Urinary bladder (tissue), 4 donors: ENCODE measurements at places on chromosomes 7 and 10. TPM values are rescaled to one million over a fixed set of nuclear protein-coding genes. Genes with fewer than 3 reads are reported as not detected.

Gene AEBP1
- 57.2 TPM for total RNA-seq

Gene SLC16A9
- total RNA-seq, result 9.2 TPM

Gene TMEM213
- total RNA-seq, result not detected

Gene C1QL3
- total RNA-seq, result 0.21 TPM

Gene MYPN
- total RNA-seq, result 3.1 TPM

Gene TMEM270
- not detected for total RNA-seq

Gene GFRA1
- 60.9 TPM for total RNA-seq

Gene ZKSCAN1
- total RNA-seq, result 51.5 TPM

Gene DCLRE1C
- 19.5 TPM for total RNA-seq

Gene ITGB8
- total RNA-seq, result 106 TPM

Gene PDE1C
- 20.4 TPM for total RNA-seq
